ENCODE measurements at places on chromosomes 6 and 20. TPM values are rescaled to one million over a fixed set of nuclear protein-coding genes. Genes with fewer than 3 reads are reported as not detected.

GRCh38 chr6:30441171-30441570, 48.1 kb upstream of the HLA-E start:
- no peak for DNase-seq

DNA sequence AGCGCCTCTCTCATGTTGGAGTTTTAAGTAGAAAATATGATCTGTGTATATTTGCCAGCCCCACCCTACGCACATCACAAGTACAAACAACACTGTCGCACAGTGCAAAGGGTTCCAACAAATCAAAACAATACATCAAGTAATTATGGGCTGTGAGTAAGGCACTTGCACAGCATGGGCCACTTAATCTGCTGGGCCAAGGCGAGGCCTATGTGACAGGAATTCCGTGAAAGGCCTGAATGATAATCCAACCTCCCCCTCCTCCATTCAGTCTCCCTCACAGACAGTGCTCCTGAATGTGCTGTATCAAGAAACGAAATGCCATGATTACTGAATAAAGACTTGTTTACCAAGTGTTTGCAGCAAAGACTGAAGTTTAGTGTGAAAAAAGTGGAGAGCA, 130.1 kb upstream of the SLC2A12 start:
- no peak for DNase-seq

- DNase-seq: no peak
Measured at GRCh38 chr20:40697541-40697940, 8.5 kb upstream of the MAFB start.

GRCh38 chr6:44226368-44227147, 3.2 kb downstream of the SLC29A1 start:
- DNase-seq: no peak

DNA sequence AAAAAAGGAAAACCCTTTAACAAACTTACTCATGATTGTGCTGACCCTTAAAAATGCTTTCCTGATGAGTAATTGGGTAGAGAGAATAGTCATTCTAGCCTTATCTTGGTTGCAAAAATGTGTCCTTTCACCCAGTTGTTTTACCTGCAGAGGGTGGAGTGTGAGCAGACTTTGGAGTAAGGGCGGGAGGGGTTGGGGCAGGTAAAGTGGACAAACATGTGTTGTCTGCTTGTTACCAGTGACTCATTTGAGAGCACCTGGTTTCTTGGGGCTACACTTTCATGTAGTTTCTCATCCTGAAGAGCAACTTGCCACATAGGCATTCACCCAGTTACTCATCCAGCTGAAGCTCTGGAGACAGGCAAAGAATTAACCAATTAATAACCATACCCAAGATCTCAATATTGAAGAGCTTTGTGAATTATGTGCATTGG, 121.1 kb downstream of the TNFRSF21 start:
- DNase-seq: no peak

- no peak for DNase-seq
Measured at GRCh38 chr6:2285510-2285909, 40.1 kb upstream of the GMDS start.

- no peak for DNase-seq
Measured at GRCh38 chr6:14228571-14228970, 111.0 kb downstream of the CD83 start.

DNA sequence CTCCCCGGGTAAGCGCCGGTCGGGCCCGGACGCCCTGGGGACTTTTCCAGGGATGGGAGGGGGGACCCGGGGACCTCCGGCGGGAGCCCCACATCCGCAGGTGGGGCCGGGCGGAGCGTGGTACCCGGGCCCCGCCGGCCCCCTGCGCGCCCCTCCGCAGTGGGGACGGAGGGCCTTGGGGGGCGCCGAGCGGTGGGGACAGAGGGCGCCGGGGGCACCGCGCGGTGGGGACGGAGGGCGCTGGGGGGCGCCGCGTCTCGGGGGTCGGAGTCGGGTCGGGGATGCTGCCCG, 270 bp downstream of the PLEKHG1 start:
- no peak for DNase-seq

ZCCHC3 gene
- 30.1 TPM for polyA plus RNA-seq

BHLHE23 gene
- polyA plus RNA-seq: not detected

Measured in hindlimb muscle (tissue), 1 donor.